T-helper 17 cell (primary cell): ENCODE measurements at places on chromosomes 2 and 18. TPM values are rescaled to one million over a fixed set of nuclear protein-coding genes. Genes with fewer than 3 reads are reported as not detected.

- no peak overlapping the region for H3K4me3 ChIP-seq
- H3K27me3 ChIP-seq, result no peaks in the 10 kb centered on the region
- no peaks in the 10 kb centered on the region for H3K4me1 ChIP-seq
- no peaks in the 10 kb centered on the region for H3K36me3 ChIP-seq
- no peak overlapping the region for H3K27ac ChIP-seq
Measured at GRCh38 chr2:186309901-186310300, 176.2 kb upstream of the ZC3H15 start.

- no peaks in the 10 kb centered on the region for H3K36me3 ChIP-seq
- peaks cover 21% of the 10 kb centered on the region for H3K27me3 ChIP-seq
- peaks cover 6% of the 10 kb centered on the region for H3K4me1 ChIP-seq
- no peak overlapping the region for H3K27ac ChIP-seq
Measured at GRCh38 chr2:128388499-128388941, 69.9 kb upstream of the HS6ST1 start.

The PCBP1 gene
- total RNA-seq, result 345 TPM

The NAT8 gene
- not detected for total RNA-seq

The GCG gene
- not detected for total RNA-seq
